Colonic mucosa (tissue), 4 donors: ENCODE measurements at places on chromosomes 1 and 21.

- DNase-seq = no peak
These were observed 514 bp downstream of the AGL start for GRCh38 chr1:99850459-99851291.

DNA sequence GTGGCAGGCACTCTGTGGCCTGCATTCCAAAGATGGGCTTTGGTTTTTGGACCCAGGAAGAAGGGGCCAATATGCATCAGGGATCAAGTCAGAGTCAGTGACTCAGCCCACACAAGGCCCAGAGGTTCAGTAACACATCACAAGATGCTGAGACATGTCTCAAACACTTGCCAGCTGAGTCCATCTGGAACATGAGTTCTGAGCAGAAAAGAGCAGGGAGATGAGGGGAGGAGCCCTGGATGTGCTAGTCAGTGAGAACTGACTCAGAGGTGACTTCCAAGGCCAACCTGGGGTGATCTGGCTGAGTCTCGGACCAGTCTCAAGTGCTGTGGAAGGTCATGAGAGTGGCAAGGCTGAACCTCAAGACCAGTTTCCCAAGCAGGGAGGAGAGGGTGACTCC, 150.1 kb downstream of the CDC7 start:
- peak; percentile 51 for DNase-seq

DNA sequence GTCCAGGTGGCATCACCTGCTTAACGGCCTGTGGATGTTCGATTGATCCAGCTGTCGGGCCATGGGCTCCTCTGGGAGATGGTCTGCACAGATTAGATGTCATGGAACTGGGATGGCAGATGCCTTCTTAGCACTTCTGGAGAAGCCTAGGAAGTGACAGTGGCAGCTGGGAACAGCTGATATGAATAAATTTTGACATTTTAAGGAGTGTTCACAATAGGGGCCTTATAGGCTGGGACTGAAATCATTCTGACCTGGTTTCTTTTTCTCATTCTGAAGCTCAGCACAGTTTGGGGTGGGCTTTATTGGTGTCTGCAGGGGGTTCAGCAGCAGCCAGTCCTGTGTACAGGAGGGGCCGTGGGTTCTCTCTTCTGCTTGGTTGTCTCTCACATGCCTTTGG, 175.3 kb downstream of the CACNA1E start:
- no peak for DNase-seq

DNA sequence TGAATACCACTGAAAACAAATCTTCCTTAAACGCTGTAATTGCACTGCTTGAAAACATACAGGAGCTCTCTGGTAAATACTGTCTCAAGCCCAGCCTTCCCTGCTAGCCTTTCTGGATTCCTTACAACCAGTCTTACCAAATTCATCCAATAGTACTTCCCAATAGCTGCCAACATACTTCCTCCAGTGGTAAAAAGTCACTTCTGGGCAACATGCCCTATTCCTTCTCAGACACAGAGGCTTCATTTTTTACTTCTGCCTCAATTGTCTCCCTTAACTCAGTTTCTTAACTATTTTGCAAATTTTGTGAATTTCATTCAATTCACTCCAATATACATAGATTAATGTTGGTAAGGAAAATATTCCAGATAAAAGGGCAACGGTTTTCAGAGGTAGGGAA, 166.3 kb downstream of the TBX15 start:
- DNase-seq = no peak

GRCh38 chr1:236222632-236223031, 59.1 kb downstream of the ERO1B start:
- DNase-seq = no peak
